Femur (tissue), 1 donor: ENCODE measurements at places on chromosomes 13 and 19.

DNA sequence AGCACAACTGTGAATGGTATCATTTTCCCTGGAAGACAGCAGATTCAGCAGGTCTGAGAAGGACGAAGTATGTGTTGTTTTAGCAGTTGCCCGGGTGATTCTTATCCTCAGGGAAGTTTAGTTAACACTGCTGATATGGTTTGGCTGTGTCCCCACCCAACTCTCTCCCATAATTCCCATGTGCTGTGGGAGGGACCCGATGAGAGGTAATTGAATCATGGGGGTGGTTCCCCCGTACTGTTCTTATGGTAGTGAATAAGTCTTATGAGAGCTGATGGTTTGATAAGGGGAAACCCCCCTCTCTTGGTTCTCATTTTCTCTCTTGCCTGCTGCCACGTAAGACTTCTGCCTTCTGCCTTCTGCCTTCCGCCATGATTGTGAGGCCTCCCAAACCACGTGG, 81.0 kb upstream of the UBAC2 start:
- DNase-seq: no peak

DNA sequence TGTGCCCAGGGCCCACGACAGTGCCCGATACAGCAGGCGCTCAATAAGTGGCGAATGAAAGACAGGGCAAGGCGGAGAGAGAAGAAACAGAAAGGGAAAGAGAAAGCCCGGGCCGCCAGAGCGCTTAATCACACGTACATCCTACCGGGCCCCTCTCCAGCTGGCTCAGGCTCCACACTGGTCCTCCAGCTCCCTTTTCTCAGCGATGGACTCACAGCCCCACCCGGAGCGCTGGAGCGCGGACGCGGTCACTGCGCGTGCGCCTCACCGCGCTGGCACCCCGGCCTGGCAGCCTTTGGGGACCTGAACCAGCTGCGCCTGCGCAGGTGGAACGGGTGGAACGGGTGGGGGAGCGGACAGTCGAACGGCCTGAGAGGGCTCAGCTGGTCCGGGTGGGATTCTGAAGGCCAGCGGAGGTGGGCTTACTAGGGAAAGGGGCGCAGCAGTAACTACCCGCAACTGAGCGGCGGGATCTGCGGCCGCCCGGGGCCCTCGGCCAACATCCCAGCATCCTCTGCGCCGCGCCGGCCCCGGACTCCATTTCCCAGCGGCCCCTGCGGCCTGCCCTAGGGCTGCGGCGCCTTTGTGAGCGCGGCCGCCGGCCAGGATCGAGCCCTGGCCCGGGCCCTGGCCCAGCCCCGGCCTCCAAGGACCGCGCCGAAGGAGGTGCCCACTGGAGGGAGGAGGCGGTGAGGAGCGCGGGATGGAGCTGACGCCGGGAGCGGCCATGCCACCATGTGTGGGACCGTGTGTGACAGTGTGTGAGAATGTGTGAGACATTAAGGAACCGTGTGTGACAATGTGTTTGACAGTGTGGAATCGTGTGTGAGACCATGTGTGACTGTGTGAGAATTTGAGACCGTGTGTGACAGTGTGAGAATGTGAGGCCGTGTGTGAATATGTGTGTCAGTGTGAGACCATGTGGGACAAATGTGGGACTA, at the start of gene ZNF583:
ZNF583 (plus strand) TSS at position 569 of the 941 bp plus-strand sequence. CDS start 2,783 bp downstream, outside the sequence.
- DNase-seq: peak; percentile 98

GRCh38 chr13:68850160-68850559, 1257.5 kb upstream of the ATXN8OS start:
- DNase-seq: no peak

DNA sequence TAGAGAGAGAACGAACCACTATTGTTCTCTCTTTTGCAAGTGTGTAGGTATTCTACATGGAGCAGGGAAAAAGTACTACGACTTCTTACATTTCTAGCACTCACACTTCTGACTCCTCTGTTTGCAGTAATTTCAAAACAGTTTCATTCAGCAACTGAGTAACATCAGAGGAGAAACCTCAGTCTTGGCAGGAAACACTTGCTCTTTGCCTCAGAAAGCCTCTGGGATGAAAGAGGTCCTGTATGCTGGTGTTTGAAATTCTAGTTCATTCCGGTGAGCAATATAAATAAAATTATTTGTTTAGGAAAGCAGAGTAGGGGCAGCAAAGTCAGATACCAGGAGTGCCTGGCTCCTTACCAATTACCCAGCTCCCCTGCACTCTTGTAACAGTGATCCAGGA, 595.5 kb downstream of the TBC1D4 start:
- no peak for DNase-seq

GRCh38 chr19:45643024-45643926, 4.1 kb upstream of the EML2 start:
- peak; percentile 91 for DNase-seq

DNA sequence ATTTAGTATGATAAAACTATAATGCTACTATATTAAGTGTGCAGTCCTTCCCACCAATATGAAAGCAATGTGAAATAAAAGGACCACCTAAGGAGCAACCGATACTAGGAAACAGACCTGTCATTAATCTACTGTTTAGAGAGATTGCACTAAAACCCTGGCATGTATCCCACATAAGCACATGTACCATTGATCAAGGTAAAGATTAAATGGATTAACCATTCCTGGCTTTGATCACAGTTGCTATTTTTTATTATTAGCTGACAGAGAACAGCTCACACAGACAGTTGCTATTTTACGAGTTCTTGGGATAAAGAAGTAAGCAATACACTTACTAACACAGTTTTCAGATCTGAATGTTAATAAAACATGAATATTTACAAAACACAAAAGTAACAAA, 57.7 kb upstream of the ZDHHC20 start:
- DNase-seq: no peak

GRCh38 chr19:50173127-50173526, 10.0 kb upstream of the IZUMO2 start:
- DNase-seq: no peak

GRCh38 chr13:50291611-50292010, 276.4 kb downstream of the KCNRG start:
- no peak for DNase-seq

- DNase-seq: no peak
Measured at GRCh38 chr13:22748866-22749577, 431.8 kb upstream of the SGCG start.

DNA sequence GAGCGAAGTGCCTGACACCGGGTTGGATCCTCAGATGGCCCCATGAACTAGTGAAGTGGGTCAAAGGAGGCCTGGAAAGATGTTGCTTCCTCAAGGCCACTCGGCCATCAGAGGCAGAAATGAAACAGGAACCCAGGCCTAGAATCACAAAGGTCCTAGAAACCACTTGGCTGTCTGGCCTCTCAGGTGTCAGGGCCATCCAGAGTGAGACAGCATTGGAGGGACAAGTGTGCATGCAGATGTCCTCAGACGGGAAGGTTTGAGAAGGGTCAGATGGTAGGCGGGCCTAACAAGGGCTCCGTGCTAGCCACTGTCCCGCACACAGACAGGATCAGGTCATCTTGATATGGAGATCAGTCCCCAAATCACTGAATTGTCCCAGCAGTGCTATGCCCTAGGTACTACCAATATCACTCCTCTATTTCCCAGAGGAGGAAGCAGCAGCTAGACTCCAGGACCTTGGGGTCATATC, 14.3 kb downstream of the CCDC97 start:
- DNase-seq: no peak

- DNase-seq: peak; percentile 83
Measured at GRCh38 chr19:40609561-40610395, 8.6 kb downstream of the LTBP4 start.

- peak; percentile 49 for DNase-seq
Measured at GRCh38 chr19:46861691-46862502, 1.1 kb downstream of the ARHGAP35 start.

GRCh38 chr13:111900390-111901131, 166.4 kb upstream of the SOX1 start:
- DNase-seq: peak; percentile 82

- DNase-seq: no peak
Measured at GRCh38 chr13:60134376-60134775, 29.4 kb downstream of the DIAPH3 start.

- no peak for DNase-seq
Measured at GRCh38 chr13:23752111-23753001, 136.8 kb downstream of the MIPEP start.

GRCh38 chr19:38304352-38304865, 358 bp downstream of the C19orf33 start:
- no peak for DNase-seq

DNA sequence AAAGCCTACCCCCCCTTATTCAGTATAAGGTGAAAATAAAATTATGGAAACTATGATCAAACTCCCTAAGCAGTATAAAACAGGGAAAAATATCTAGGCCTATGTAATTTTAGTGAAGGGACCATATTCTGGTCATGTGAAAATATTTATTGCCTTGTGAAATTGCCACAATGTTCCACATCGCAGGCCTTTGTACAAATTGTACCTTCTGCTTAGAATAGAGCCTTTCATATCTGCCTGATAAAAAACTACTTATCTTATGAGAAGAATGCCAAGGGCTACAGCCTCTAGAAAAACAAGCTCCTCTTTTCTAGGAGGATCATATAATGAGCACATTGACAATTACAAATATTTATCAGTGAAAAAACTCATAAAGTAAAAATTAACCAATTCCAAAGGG, 1280.0 kb downstream of the EFNB2 start:
- no peak for DNase-seq

- no peak for DNase-seq
Measured at GRCh38 chr19:56266051-56266450, 6.5 kb upstream of the EDDM13 start.

GRCh38 chr13:77391475-77391874, 64.6 kb upstream of the MYCBP2 start:
- no peak for DNase-seq
